Hippocampal formation (tissue), 2 donors: ENCODE measurements at places on chromosomes 7 and 10.

GRCh38 chr10:31770307-31770902 is 158.2 kb downstream of the ARHGAP12 start:
- DNase-seq: no peak

DNA sequence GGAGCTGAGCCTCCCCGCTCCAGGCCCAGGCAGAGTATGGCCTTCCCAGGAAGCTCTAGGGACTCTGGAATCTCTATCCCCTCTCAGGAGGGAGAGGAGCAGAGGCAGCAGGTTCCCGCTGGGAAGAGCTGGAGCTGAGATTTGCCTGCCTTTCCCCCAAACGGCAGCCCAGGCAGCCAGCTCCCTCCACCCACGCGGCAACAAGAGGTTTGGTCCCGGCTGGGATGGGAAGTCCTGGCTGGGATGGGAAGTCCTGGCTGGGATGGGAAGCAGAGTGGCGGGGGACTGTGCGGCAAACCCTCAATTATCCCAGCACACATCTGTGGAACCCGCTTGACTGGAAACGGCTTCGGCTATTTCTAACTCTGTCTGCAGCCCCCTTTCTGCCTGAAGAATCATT is 223.0 kb downstream of the ELFN1 start:
- no peak for DNase-seq

DNA sequence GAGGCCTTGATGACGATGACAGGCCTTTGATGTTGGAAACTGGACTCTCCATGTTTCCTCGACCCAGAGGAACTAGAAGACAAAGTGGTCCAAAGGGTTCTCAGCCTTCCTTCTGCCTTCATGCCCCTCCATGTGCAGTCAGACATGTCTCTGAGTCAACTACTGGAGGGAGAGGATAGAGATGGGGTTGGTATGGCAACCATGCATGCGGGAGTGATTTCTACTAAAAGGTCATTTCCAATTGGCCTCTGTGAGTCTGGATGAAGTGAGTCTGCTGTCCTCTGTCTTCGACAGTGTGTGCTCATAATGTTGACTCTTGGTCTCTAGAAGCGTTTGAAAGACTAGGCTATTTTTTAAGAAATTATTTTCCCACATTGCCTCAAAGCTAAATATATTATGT is 29.2 kb downstream of the STK17A start:
- no peak for DNase-seq

- no peak for DNase-seq
Measured at GRCh38 chr10:12022580-12023257, 19.9 kb downstream of the UPF2 start.
